Muscle of leg (tissue), 16 donors: ENCODE measurements at places on chromosomes 4 and X. TPM values are rescaled to one million over a fixed set of nuclear protein-coding genes. Genes with fewer than 3 reads are reported as not detected.

The POU3F4 gene
- under 0.01 TPM for total RNA-seq

The PRRG1 gene
- 12.1 TPM for total RNA-seq

The COX18 gene
- 11.4 TPM for total RNA-seq

The FAM9B gene
- total RNA-seq, result not detected

The TMPRSS11A gene
- not detected for total RNA-seq

The IL15 gene
- total RNA-seq, result 4.5 TPM

The CXCL5 gene
- total RNA-seq, result 0.04 TPM

The CTAG1B gene
- not detected for total RNA-seq

The HELT gene
- total RNA-seq, result not detected

The CLTRN gene
- total RNA-seq, result 0.13 TPM

The REST gene
- total RNA-seq, result 33.6 TPM

The ZNF182 gene
- 4.1 TPM for total RNA-seq

The SMIM10L2A gene
- total RNA-seq, result 1.6 TPM

The L1CAM gene
- total RNA-seq, result 0.84 TPM

The ADGRG2 gene
- total RNA-seq, result 16.4 TPM

The CXCL11 gene
- total RNA-seq, result not detected

The LPAR4 gene
- total RNA-seq, result 21.0 TPM

The ANK2 gene
- total RNA-seq, result 282 TPM

The CXCL9 gene
- total RNA-seq, result 0.04 TPM
